Type B pancreatic cell (in vitro differentiated cells): ENCODE measurements at places on chromosomes 4 and X. TPM values are rescaled to one million over a fixed set of nuclear protein-coding genes. Genes with fewer than 3 reads are reported as not detected.

DNA sequence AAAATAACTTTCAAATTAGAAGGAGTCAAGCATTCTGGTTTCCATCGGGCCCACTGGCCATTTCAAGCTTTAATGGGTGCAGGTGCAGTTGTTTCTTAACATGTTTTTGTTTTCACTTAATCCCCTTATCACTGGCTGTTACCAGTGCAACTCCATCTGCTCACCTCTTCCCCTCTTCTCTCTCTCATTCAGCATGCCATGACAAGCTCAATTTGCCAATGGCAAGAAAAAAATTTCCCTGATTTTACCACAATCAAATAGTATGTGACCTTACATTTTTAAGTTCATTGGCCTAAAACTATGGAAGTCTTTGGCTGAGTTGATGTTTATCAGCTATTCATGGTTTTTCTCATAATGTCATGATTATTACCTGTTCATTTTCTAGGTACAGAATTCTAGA is 299.1 kb upstream of the BMP3 start:
- no peaks in the 10 kb centered on the region for H3K36me3 ChIP-seq
- H3K4me1 ChIP-seq: no peaks in the 10 kb centered on the region
- no peak overlapping the region for H3K4me3 ChIP-seq
- no peaks in the 10 kb centered on the region for H3K27me3 ChIP-seq

DNA sequence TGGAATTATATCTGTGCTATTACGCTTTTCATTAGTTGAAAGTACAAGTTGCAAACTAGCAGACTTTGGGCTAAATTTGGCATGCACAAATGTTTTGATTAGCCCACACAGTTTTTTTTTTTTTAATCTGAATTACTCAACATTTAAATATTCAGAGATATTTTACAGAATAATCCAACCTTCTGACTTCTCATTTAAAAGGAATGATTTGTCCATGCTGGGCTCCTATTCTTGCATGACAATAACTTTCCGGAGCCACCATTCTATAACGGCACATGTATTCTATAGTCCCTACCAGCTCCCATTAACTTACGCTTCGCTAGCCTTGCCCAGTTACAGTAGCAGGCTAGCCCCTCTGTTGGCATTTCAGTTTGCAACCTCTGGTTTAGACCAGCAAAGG is 219.3 kb upstream of the FTHL17 start:
- H3K4me1 ChIP-seq: no peaks in the 10 kb centered on the region
- H3K4me3 ChIP-seq: no peak overlapping the region
- no peak for DNase-seq

- H3K27me3 ChIP-seq: no peaks in the 10 kb centered on the region
- H3K4me1 ChIP-seq: no peaks in the 10 kb centered on the region
- H3K27ac ChIP-seq: no peak overlapping the region
- no peak overlapping the region for H3K4me3 ChIP-seq
Observed at GRCh38 chr4:27861381-27861787, 1000.7 kb downstream of the STIM2 start.

- H3K27ac ChIP-seq: no peak overlapping the region
- no peaks in the 10 kb centered on the region for H3K27me3 ChIP-seq
- no peaks in the 10 kb centered on the region for H3K4me1 ChIP-seq
- no peak overlapping the region for H3K4me3 ChIP-seq
- DNase-seq: no peak
Observed at GRCh38 chr4:98452091-98452490, 190.9 kb downstream of the RAP1GDS1 start.

DNA sequence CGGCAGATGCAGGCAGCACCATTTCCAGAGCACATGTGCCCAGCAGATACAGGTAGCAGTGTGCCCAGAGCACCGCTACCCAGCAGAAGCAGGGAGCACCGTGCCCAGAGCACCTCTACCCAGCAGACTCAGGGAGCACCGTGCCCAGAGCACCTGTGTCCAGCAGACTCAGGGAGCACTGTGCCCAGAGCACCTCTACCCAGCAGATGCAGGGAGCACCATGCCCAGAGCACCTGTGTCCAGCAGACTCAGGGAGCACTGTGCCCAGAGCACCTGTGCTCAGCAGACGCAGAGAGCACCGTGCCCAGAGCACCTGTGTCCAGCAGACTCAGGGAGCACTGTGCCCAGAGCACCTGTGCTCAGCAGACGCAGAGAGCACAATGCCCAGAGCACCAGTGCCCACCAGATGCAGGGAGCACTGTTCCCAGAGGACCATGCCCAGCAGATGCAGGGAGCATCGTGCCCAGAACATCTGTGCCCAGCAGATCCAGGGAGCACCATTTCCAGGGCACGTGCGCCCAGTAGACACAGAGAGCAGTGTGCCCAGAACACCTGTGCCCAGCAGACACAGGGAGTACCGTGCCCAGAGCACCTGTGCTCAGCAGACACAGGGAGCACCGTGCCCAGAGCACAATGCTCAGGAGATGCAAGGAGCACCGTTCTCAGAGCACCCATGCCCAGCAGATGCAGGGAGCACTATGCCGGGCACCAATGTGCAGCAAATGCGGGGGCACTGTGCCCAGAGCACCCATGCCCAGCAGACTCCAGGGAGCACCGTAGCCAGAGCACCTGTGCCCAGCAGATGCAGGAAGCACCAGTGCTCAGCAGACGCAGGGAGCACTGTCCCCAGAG is 236.4 kb downstream of the DHRSX start:
- peaks cover 4% of the 10 kb centered on the region for H3K36me3 ChIP-seq
- no peaks in the 10 kb centered on the region for H3K4me1 ChIP-seq
- no peak for DNase-seq
- no peaks in the 10 kb centered on the region for H3K27me3 ChIP-seq

Gene CT55
- total RNA-seq: not detected in 2 replicates

Gene SPANXN4
- not detected in 2 replicates for total RNA-seq

- no peak for DNase-seq
- no peaks in the 10 kb centered on the region for H3K27me3 ChIP-seq
- no peak overlapping the region for H3K27ac ChIP-seq
Observed at GRCh38 chr4:47535567-47536147, 50.6 kb downstream of the ATP10D start.

Gene FGA
- total RNA-seq: 13.4 and 41.0 TPM in 2 replicates

Gene PABPC5
- total RNA-seq: 3.1 and 9.6 TPM in 2 replicates

- DNase-seq: no peak
- peaks cover 24% of the 10 kb centered on the region for H3K4me1 ChIP-seq
- H3K27ac ChIP-seq: no peak overlapping the region
- no peaks in the 10 kb centered on the region for H3K27me3 ChIP-seq
- no peak overlapping the region for H3K4me3 ChIP-seq
Observed at GRCh38 chr4:173269280-173269679, 64.9 kb downstream of the HMGB2 start.

DNA sequence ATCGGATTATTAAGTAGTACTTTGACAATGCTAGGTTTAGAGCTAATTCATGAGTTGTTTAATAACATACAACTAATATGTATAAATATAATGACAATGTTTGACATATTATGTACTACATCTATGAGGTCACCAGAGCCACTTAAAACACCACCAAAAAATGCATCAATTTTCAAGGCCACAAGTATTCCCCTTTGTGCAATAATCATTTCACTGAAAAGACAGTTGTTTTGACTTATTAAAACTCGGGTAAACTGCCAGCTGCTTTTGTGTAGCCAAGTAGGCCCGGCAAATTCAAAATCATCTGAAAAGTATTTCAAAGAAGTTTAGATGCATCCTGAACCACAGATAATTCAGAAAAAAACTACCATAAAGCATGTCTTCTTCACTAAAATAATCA is 48.7 kb downstream of the CLOCK start:
- no peak for DNase-seq
- H3K36me3 ChIP-seq: peaks cover 32% of the 10 kb centered on the region
- no peaks in the 10 kb centered on the region for H3K27me3 ChIP-seq
- H3K4me3 ChIP-seq: no peak overlapping the region

GRCh38 chr4:40842725-40843423 is 93.1 kb downstream of the NSUN7 start:
- no peak for DNase-seq
- H3K4me3 ChIP-seq: no peak overlapping the region
- peaks cover 46% of the 10 kb centered on the region for H3K4me1 ChIP-seq
- H3K27ac ChIP-seq: no peak overlapping the region
- H3K27me3 ChIP-seq: no peaks in the 10 kb centered on the region

DNA sequence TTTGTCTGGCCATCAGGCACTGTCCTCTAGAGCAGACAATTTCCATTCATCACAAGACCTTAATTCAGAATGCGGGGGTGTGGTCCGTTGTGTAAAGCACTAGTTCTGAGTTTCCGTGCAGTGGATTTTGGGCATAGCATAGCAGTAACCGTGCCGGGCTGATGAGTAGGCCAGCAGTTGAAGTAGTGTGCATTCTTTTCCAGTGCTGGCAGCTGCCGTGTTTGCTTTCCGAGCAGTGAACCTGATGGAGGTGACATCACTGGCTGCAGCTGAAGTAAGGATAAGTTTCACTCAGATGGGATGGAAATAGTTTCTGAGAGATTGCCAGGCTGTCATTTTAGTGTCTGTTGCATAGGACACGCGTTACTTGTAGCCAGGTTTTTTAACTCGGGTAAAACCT is 107.0 kb upstream of the STIM2 start:
- H3K27ac ChIP-seq: no peak overlapping the region
- H3K27me3 ChIP-seq: no peaks in the 10 kb centered on the region
- H3K4me3 ChIP-seq: no peak overlapping the region

Gene PCSK1N
- 109 and 246 TPM in 2 replicates for total RNA-seq

Gene SPINK2
- 0.87 and 4.6 TPM in 2 replicates for total RNA-seq

- no peak overlapping the region for H3K27ac ChIP-seq
- DNase-seq: no peak
- no peak overlapping the region for H3K4me3 ChIP-seq
- no peaks in the 10 kb centered on the region for H3K27me3 ChIP-seq
- H3K36me3 ChIP-seq: no peaks in the 10 kb centered on the region
Observed at GRCh38 chr4:156103311-156103710, 149.6 kb upstream of the CTSO start.

DNA sequence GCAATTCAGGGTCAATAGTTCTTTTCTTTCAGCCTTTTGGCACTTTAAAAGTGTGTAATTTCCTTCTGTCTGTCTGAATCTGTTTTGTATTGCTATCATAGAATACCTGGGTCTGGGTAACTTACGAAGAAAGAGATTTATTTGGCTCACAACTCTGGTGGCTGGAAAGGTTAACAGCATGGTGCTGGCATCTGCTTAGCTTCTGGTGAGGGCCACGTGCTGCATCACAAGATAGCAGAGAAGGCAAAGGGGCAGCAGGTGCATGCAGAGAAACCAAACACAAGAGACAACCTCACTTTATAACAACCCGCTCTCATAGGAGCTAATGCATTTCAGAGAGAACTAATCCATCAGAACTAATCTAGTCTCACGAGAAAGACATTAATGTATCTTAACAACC is 18.8 kb downstream of the RGN start:
- H3K27me3 ChIP-seq: no peaks in the 10 kb centered on the region
- no peak overlapping the region for H3K4me3 ChIP-seq
- no peak for DNase-seq
- no peaks in the 10 kb centered on the region for H3K4me1 ChIP-seq

DNA sequence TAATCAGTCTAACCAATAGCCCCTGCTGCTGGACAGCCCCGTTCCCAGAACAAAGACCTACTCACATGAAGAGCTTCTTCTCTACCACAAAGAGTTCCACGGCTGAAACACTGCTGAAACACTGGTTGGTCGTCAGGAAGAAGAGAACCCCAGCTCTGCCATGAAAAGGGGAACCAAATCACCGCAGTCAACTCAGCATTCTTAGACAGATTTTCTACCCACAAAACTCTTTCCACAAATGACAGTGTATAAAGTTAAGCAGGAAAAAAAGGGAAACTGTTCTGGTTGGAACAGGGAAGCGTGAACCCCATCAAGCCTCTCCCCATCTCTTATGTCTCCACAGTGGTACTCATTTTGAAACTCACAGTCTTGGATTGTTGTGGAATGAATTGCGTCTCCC is 57.3 kb downstream of the ABCG2 start:
- H3K4me3 ChIP-seq: no peak overlapping the region
- H3K27me3 ChIP-seq: no peaks in the 10 kb centered on the region
- no peaks in the 10 kb centered on the region for H3K36me3 ChIP-seq
- no peak for DNase-seq
- peaks cover 16% of the 10 kb centered on the region for H3K4me1 ChIP-seq

- DNase-seq: no peak
- H3K4me1 ChIP-seq: no peaks in the 10 kb centered on the region
- no peak overlapping the region for H3K4me3 ChIP-seq
- no peaks in the 10 kb centered on the region for H3K27me3 ChIP-seq
Observed at GRCh38 chr4:119191505-119191904, 21.0 kb upstream of the USP53 start.

DNA sequence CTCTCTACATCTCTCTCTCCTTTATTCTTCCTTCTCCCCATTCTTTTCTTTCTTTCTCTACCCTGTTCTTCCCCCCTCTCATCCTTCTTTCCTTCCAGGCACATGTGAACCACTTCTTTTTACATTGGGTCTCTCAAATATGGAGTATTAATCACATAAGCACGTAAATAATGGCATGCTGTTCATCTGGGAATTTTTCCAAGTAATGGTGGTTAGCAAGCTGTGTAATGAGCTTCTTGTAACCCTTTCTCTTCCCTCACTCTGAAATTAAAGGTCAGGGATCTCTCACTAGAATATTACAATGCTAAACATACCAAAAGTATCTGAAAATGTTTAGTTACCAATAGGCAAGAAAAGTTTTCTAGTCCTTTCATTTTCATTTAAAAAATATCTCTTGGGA is 239.9 kb upstream of the TEX13A start:
- no peak overlapping the region for H3K27ac ChIP-seq
- no peak overlapping the region for H3K4me3 ChIP-seq
- no peak for DNase-seq
- H3K36me3 ChIP-seq: no peaks in the 10 kb centered on the region
- H3K4me1 ChIP-seq: no peaks in the 10 kb centered on the region

GRCh38 chr4:171015441-171015840 is 797.8 kb upstream of the GALNTL6 start:
- H3K27ac ChIP-seq: no peak overlapping the region
- no peaks in the 10 kb centered on the region for H3K4me1 ChIP-seq
- DNase-seq: no peak
- no peaks in the 10 kb centered on the region for H3K27me3 ChIP-seq
- H3K36me3 ChIP-seq: no peaks in the 10 kb centered on the region
- H3K4me3 ChIP-seq: no peak overlapping the region

GRCh38 chr4:161538941-161539340 is 624.9 kb downstream of the FSTL5 start:
- H3K36me3 ChIP-seq: no peaks in the 10 kb centered on the region
- H3K4me3 ChIP-seq: no peak overlapping the region

- no peaks in the 10 kb centered on the region for H3K27me3 ChIP-seq
- H3K4me1 ChIP-seq: no peaks in the 10 kb centered on the region
- DNase-seq: no peak
Observed at GRCh38 chr4:165905405-165906027, 32.5 kb downstream of the TLL1 start.

- H3K4me3 ChIP-seq: no peak overlapping the region
- DNase-seq: no peak
- no peak overlapping the region for H3K27ac ChIP-seq
- peaks cover 8% of the 10 kb centered on the region for H3K4me1 ChIP-seq
- no peaks in the 10 kb centered on the region for H3K27me3 ChIP-seq
- H3K36me3 ChIP-seq: no peaks in the 10 kb centered on the region
Observed at GRCh38 chr4:81555489-81555888, 83.8 kb upstream of the RASGEF1B start.

- no peak for DNase-seq
- H3K4me1 ChIP-seq: peaks cover 4% of the 10 kb centered on the region
- H3K4me3 ChIP-seq: no peak overlapping the region
Observed at GRCh38 chrX:129531132-129531531, 7.8 kb upstream of the SMARCA1 start.
